RCC 7860 (cell line): ENCODE measurements at places on chromosomes 1 and 21.

GRCh38 chr1:106523497-106523896 lies 533.0 kb upstream of the PRMT6 start:
- DNase-seq = no peak

DNA sequence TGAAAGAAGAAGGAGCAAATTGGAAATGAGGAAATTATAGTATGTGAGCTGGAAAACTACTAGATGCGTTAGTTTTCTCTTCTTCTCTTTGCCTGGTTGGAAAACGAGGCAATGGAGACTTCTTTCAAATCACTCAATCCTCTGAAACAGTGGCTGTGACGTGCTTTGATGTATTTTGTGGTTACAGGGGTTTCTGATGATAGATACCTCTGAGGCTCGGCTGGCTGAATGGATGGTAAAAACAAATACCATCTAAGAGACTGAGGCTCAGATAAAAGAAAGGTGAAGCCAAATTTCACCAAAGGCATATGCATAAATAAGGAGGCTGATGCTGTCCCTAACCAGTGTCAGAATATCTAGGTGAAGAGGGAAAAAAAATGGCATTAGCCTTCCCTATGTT lies 15.1 kb downstream of the MAB21L3 start:
- no peak for DNase-seq

DNA sequence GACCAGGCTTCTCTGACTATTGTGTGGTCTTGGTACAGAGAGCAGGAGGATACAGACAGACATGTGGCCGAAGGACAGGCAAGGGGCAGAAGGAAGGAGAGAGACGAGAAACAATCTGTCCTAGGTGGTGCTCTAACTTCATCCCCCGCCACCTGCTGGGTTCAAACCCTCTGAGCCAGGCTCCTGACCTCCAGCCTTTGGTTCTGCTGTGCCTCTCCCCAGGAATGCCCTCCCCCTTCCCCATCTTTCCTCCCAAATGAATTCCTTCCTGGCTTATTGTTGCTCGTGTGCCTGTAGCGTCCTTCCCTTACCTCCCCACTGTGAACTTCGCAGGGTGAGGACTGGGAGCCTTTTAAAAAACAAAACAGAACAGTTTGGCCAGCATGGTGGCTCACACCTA lies 5.4 kb downstream of the TCEA3 start:
- no peak for DNase-seq

DNA sequence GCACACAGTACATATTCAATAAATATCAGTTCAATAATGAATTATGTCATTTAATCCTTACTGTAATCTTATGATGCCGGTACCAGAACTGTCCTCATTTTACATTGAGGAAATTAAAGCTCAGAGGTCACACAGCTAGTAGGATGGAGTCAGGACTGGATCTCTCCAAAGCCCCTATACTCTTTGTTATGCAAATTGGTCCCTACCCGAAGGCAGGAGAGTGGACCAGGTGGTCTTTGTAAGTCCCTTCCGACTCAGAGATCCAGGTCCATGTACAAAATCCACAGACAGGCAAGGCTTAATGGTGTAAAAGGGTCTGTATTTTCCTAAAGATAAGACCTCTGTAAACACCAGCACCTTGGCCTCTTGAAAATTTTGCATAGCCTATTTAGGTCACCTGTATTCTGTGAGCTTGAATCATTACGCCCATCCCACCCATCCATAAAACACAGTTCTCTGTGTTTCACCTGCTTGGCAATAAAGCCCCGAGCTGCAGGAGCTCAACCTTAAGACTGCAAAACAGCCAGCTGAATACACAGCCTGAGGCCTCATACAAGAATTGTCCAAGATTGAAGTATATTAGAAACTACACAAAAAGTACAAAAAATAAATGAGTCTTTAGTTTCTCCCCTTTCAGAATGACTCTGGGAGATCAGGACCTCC lies 41.7 kb downstream of the PLXNA2 start:
- no peak for DNase-seq

- no peak for DNase-seq
Observed at GRCh38 chr1:162230096-162230495, 146.6 kb downstream of the SPATA46 start.

DNA sequence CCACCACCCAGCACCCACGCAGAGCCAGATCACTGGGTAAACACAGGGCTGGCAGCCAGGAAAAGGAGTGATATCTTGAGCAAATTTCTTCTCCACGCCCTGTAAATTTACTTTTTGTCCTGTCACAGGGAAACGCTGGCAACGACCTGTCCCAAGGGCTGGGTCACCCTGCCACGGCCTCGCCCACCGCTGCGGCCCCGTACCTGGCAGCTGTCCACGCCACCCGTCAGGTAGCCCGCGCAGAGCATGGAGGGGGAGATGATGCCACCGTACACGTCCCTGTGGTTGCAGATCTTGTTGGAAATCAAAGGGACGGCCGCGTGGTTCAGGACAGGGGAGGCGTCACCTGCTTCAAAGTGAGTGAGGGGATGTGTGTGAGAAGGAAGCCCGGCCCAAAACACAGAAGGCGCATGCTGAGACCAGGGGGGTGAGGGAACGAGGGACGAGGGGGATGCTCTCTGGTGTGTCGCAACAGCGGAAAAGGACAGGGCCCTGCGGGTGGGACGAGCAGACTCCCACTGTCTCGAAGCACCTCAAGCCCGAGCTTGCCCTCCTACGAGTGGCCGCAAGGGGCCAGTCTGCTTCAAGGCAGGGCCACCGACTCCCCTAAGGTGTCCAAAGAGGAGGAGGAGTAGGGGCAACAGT lies 10.1 kb upstream of the TFF1 start:
- DNase-seq = no peak

- no peak for DNase-seq
Observed at GRCh38 chr1:161482610-161483009, 22.6 kb upstream of the FCGR2A start.

DNA sequence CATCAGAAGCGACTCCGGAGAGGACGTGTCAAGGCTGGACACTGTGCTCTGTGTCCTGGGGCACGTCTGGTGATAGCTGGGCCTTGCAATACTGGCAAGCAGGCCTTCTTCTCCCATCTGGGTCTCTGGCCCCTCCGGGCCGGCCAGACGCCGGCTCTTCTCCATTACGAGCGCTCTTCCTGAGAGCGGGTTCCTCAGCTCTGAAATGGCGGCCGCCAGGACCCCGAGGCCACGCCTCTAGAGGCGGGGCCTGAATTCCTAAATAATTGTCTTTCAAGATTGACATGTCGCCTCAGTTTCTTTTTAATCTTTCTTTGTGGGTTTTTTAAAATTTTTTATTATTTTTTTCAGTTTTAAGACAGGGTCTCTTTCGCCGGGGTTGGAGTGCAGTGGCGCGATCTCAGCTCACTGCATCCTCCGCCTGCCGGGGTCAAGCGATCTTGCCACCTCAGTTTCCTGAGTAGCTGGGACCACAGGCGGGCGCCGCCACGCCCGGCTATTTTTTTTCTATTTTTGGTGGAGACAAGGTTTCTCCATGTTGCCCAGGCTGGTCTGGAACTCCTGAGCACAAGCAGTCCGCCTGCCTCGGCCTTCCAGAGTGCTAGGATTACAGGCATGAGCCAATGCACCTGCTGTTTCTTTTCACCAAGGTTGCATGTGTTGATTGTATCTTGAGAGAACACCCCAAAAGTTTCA lies 9.2 kb downstream of the RNF2 start:
- DNase-seq = no peak

DNA sequence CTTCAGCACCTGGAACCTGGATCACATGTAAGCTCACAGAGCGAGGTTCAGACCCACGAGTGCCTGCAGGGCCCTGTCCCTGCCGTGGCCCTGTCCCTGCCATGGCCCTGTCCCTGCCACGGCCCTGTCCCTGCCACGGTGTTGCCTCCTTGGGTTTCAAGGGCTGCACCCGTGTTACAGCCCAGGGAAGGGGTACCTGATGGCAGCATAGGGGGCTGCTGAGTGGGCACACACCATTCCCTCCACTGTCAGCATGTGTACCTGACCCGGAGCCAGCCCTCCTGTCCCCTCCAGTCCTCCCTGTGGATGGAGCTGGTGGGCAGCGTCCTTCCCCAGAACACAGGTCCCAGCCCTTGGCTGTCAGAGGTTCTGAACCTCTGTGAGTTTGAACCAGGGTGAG lies 15.3 kb downstream of the DFFB start:
- DNase-seq = no peak

- no peak for DNase-seq
Observed at GRCh38 chr1:25174363-25174729, 58.0 kb downstream of the SYF2 start.

GRCh38 chr21:42261829-42262200 lies 42.9 kb downstream of the ABCG1 start:
- DNase-seq = no peak

DNA sequence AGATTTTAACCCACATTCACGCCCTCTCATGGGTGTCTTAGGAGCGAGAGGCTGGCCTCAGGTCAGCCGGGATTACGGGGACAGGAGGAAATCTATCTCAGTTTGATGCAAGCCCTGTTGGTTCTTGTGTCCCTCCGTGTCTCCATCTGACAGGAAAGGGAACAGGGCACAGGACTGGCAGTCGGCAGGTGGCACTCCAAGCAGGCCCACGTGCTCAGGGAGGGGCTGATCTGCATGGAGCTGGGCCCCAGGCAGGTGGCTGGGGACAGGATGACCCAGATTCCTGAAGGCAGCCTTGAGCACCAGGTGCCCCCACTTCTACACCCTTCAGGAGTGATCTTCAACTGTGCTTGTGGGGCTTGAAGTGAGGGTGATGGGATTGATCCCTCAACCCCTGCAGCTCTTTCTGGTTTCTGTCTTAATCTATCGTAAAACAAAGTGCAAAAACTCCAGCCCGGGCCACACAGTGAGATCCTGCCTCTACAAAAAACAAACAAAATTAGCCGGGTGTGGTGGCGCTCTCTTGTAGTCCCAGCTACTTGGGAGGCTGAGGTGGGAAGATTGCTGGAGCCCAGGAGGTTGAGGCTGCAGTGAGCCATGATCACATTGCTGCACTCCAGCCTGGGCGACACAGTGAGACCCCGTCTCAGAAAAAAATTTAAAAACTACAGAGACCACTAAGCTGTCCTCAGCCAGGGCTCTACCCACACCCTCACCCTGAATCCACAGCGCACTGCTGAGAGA lies 8.3 kb downstream of the PLEKHG5 start:
- no peak for DNase-seq

DNA sequence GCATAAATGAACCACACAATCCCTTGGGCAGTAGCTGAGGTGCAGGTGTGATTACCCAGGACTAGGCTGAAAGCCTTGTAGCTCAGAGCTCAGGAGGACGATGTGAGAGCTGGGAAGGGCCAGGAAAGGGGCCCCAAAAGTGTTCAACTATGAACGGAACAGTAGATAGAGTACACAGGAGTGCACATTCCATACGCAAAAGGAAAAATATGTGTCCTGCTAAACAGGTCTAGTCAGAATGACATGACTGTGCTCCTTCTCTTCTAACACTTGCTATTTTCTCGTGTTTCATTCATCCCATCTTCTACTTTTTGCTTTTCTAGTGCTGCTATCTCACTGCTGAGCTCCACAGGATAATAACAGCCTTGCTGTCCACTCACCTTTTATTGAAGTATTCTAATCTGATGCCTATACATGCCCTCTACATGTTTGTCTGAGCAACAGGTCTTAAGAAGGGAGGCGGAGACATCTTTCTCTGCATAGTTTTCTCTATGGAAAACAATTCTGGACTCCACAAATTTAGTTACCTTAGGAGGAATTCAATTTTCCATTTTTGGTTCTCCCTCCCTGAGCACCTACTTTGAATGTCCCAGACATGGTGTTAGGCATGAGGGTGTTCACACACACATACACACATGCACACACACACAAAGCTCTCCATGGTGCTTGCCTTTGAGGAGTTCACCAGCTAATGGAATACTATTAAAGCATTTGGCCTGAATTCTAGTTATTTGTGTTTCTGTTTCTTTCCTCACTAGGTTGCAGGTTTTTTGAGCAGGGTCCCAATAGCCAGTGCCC lies 3.4 kb downstream of the S100A10 start:
- DNase-seq = no peak
